Brain (organoid and tissue), 16 donors: ENCODE measurements at places on chromosomes 6 and 20.

DNA sequence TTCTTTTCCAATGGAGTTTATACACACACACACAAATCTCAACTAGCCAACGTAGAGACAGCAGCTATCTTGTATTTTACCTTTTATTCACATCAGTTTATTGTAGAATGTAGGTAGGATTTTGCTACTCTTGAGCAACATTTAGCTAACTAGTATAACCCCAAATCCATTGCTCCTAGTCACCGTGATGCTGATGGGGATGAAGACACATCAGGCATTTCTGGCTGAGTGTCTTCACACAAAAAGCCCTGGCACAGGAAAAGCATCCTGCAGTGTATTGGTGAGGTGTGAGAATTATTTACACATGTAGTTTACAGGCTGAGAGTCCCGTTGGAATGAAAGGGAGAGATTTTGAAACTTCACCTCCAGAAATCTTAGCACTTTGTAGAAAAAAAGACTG, 65.9 kb upstream of the FBXL4 start:
- DNase-seq, result no peak

DNA sequence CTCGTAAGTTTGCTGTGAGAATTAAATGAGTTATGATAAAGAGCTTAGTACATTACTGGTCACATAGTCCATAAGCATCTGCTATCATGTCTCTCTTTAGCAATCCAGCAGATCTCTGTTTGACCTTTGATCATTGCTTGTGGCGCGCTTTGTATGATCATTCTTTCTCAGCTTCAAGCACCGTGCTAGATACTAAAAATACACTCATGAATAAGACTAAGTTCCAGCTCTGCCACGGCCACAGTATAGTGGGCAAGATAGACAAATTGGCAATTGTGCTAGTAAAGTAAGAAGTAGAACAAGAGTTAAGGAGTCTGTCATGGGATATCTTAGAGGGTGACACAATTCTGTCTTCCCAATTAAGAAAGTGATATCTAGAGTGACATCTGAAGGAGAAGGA, 75.2 kb upstream of the ADGRF1 start:
- DNase-seq, result no peak

DNA sequence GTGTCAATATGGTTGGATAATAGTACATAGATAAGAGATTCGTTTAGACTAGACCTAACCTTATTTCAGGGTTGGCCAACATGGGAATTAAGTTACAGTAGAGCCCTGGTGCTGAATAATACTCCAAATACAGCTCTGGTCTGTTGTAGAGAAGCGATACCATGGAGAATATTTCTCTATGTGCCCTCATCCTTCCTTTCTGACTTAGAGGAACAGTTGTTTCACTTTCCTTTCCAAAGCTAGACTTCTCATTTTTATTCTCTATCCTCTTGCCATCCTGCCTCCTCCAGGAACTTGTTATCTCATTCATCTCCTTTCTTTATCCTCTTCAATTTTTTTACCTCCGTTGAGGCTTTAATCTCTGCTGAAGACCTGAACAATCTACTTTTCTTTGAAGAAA, 68.9 kb downstream of the EDN1 start:
- DNase-seq, result no peak

DNA sequence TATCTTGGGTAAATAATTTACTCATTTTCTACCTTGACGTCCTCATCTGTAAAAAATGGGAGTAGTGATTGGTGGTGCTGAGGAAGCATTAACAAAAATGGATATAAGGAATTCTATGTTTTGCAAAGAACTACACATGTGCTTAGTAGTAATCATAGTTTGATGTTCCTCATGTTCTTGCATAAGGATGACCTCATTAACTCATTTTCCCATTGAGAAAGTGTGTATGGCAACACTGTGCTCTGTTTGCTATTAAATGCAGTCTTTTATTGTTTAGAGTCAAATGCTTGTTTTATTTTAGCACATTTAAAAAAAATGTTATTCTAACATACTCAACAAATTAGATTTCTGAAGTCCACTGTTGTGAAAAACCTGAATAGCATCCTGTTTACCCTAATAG, 211.2 kb upstream of the RSPO3 start:
- DNase-seq, result no peak

GRCh38 chr6:74197310-74197709, 501.3 kb downstream of the CD109 start:
- no peak for DNase-seq

GRCh38 chr6:6210994-6211393, 109.5 kb downstream of the F13A1 start:
- DNase-seq, result no peak

- no peak for DNase-seq
These were observed 129.5 kb upstream of the SULF2 start for GRCh38 chr20:47914792-47915191.

GRCh38 chr6:22251348-22251747, 45.5 kb downstream of the PRL start:
- no peak for DNase-seq

- DNase-seq, result no peak
These were observed 67.0 kb upstream of the SMIM29 start for GRCh38 chr6:34315780-34316179.

DNA sequence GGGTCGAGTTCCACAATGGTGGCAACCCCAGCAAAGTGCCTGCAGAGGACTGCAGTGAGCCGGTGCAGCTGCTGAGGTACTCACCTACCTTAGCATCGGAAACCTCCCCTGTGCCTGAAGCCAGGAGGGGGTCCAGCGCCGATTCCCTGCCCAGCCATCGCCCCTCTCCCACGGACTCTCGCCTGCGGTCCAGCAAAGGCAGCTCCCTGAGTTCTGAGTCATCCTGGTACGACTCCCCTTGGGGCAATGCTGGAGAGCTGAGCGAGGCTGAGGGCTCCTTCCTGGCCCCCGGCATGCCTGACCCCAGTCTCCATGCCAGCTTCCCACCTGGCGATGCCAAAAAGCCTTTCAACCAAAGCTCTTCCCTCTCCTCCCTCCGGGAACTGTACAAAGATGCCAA, 134.1 kb upstream of the CLDN20 start:
- no peak for DNase-seq
